ENCODE measurements at places on chromosomes 6 and 20. TPM values are rescaled to one million over a fixed set of nuclear protein-coding genes. Genes with fewer than 3 reads are reported as not detected.
A peak's percentile ranks its signal among the peaks of the same experiment; 100 is the strongest.

Gene OPRM1
- total RNA-seq = not detected

DNA sequence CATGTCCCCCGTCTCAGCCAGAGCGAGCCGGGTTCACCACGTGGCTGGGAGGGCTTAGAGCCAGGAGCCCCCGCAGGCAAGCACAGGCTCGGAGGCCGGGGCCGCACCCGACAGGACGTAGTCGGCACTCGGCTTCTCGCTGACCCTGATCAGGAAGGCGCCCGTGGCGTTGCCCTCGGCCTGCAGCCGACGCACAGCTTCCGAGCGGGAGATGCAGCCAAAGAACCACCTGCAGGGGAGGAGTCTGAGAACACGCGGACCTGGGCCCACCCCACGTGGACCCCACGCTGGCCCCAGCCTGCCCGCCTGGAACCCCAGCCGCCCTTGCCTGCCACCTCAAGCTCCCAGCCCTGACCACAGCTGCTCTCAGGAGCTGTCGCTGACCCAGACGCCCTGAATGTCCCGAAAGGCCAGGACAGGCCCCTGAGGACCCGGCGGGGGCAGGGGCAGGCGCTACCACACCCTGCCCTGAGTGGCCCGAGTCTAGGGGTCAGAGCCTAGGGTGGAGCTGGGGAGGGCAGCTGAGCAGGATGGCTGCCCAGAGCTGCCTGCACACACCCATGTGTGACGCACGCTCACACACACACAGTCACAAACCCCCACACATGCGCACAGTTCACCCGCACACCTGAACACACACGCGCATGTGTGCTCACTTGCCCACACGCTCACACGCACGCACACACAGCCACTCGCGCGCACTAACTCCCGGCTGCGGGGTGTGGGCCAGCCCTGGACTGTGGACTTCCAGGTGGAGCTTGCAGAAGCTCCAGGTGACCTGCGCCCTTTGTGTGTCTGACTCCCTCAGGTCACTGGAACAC lies 2.1 kb downstream of the PTK6 start:
- no peaks in the 10 kb centered on the region for H3K27me3 ChIP-seq

Gene GRIK2
- not detected for total RNA-seq

DNA sequence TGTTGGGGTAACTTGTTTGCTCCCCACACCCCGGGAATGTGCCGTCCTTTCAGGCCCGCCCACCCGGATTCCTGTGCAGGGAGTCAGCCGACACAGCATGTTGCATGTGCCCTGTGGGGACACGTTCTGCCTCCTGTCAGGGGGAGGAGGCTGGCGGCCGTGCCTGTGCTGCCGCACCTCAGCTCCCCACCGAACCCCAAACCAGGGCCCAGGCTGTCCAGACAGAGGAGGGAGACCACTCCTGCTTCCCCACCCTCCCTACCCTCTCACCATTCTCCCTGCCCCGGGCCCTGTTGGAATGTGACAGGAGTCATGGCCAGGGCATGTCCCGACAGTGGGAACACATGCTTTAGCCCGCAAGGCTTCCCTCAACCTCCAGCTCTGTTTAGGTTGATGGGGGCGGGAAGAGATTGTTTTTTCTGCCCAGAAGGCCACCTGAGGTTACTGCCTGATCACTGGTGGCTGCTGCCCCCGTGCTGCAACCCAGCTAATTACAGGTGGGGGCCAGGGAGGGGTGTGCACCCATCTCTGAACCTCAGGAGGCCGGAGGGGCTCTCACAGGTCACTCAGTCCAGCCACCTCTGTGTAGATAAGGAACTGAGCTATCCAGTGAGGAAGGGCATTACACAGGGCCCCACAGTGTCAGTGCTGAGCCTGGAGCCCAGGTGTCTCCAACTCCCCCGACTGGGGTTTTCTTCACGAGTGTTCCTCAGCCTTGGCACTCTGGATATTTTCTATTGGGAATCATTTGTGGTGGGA lies 13.6 kb downstream of the LRRC73 start:
- peak; percentile 37 for DNase-seq
- peaks cover 19% of the 10 kb centered on the region for H3K4me1 ChIP-seq
- H3K36me3 ChIP-seq = peaks cover 8% of the 10 kb centered on the region
- no peak overlapping the region for H3K27ac ChIP-seq
- no peaks in the 10 kb centered on the region for H3K27me3 ChIP-seq

- H3K27ac ChIP-seq = no peak overlapping the region
- H3K4me3 ChIP-seq = no peak overlapping the region
- no peak for DNase-seq
- H3K27me3 ChIP-seq = peaks cover 2% of the 10 kb centered on the region
- peaks cover 8% of the 10 kb centered on the region for H3K4me1 ChIP-seq
- no peaks in the 10 kb centered on the region for H3K36me3 ChIP-seq
Observed at GRCh38 chr6:134878136-134878535, 71.8 kb downstream of the ALDH8A1 start.

Gene LAMP5
- total RNA-seq = not detected
